ENCODE measurements at places on chromosomes 11 and 22.

DNA sequence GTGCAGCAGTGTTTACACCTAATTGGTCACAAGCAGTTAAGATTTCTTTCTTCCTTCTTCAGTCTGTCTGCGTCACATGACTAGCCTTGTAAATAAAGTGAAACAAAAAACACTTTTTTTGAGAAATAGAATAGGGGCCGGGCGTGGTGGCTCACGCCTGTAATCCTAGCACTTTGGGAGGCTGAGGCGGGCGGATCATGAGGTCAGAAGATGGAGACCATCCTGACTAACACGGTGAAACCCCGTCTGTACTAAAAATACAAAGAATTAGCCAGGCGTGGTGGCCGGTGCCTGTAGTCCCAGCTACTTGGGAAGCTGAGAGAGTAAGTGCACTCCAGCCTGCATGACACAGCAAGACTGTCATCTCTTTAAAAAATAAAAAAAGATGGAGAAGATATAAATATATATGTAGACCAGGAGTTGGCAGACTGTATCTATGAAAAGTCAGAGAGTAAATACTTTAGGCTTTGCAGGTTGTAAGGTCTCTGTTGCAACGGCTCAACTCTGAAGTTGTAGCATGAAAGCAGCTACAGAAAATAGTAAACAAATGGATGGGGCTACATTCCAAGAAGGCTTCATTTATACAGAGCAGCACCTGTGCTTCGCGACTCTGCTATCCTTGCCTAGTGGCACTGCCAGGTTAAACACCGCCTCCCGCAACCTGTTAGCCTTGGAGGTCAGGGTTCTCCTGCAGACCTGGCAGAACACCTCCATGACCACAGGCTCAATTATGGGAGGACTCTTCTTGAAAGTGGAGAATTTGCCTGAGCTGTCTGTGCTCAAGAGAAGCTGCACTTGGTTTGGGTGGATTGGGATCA, 55.9 kb downstream of the PPP6R2 start:
- no peak for DNase-seq

GRCh38 chr22:39254789-39255298, 10.1 kb upstream of the PDGFB start:
- no peak for DNase-seq

DNA sequence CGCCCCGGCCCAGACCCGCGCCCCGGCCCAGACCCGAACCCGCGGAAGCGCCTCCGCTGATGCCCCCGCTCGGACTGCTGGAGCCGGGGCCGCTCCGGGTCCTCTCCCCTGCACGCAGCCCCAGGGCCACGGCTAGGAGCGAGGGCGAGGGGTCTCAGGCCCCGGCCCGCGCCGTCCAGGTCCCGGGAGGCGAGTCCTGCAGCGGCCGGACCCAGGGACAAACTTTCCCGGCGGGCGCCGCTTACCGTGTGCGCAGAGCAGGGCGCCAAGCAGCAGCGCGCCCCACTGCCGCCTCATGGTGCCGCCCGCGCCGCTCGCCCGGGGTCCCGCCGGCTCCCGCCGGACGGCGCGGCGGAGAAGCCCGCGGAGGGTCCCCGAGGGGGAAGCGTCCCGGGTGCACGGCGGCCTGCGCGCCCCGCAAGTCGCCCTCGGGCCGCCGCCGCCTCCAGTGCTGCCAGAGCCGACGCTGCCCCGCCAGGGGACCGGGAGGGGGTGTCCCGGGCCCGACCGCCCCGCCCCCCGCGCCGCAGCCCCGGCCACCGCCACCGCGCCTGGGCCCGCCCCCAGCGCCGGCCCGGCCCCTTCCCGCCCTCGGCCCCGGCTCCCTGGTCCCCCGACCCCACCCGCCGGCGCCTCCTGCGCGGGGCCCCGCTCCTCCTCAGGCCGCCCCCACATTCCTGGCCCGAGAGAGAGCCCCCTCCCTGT, at the start of gene LRP4:
TSS of gene LRP4 (minus strand) at position 468 of the 705 bp plus-strand sequence. CDS start at position 297, 171 bp downstream.
- no peak for DNase-seq

DNA sequence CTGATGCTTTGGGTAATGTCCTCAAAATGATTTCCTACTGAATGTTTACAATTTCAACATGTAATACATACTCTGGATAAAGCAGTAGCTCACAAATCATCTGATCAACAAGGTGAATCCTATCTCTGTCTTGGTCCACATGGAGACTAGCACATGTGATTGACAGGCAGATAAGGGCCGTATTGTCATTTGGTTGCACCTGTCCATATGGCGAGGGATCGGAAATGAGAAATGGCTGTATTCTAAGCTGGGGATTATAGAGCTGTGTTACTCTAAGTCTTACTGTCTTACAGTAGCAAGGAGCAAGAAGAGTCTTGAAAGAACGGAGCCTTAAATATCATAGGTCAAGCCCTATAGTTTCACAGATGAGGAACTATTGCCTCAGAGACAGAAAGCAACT, 55.7 kb downstream of the APIP start:
- DNase-seq = no peak

- DNase-seq = peak; percentile 51
Measured at GRCh38 chr22:17191163-17191784, 28.0 kb downstream of the ADA2 start.

GRCh38 chr22:27474112-27474571, 327.4 kb downstream of the MN1 start:
- DNase-seq = no peak

GRCh38 chr22:43622886-43623285, 189.2 kb downstream of the EFCAB6 start:
- DNase-seq = no peak

- DNase-seq = no peak
Measured at GRCh38 chr11:124415356-124415923, 9.2 kb downstream of the OR8B4 start.

DNA sequence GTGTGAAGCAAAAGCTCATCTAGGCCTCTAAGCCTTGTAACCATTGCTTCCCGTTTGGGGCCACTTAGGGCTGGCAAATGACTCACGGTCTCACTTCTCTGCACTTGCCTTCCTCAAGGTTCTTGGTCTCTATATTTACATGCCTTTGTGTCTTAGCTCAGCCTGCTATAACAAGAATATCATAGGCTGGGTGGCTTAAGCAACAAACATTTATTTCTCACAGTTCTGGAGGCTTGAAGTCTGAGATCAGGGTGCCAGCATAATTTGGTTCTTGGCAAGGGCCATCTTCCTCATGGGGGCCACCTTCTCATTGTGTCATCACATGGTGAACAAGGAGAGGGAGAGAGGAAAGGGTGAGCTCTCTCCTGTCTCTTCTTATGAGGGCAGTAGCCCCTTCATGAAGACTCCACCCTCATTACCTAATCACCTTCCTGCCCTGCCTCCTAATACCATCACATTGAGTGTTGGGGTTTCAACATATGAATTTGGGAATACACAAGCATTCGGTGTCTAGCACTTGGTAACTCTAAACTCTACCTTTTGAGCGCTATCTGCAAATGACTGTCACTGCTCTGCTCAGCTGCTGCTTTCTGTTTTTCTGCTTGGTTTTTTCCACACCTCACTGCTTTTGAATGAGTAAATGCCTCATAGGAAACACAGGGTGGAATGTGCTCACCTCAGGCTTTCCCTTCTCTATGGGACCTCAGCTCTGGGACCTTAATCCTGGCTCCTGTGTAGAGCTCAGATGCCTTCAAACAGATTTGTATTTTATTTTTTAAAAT, 16.2 kb upstream of the ME3 start:
- peak; percentile 69 for DNase-seq

GRCh38 chr11:128195057-128195751, 392.2 kb downstream of the ETS1 start:
- DNase-seq = no peak

DNA sequence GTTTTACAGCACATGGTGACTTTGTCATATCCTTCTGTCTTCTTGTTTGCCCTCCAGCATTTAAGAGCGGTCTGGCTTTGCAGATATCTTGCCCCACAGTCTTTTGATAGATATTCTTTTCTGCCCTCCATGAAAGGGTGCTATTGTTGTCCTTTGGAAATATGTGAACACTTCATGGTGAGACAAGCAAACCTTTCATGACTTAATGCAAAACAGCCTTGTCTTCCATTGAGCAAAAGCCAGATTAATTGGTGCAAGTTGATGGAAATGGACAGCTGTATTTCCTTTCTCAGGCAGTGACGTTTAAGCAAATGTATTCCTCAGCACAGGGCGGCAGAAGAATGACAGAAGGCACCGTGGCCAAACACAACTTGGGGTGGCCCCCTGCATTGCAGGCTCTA, 4.4 kb downstream of the DCPS start:
- no peak for DNase-seq

DNA sequence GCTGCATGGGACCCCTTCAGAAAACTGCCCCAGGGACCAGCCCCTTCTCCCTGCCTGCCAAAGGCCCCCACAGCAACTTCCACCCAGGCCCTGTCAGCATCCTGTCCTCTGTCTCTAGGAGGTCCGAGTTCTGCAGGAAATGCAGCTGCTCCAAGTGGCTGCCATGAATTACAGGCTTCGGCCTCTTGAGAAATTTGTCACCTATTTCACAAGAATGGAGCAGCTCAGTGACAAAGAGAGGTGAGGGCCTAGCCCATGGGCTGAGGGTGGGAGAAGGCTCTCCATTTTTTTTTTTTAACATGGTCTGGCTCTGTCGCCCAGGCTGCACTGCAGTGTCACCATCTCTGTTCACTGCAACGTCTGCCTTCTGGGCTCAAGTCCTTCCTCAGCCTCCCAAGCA, 7.3 kb downstream of the RGL4 start:
- DNase-seq = no peak

DNA sequence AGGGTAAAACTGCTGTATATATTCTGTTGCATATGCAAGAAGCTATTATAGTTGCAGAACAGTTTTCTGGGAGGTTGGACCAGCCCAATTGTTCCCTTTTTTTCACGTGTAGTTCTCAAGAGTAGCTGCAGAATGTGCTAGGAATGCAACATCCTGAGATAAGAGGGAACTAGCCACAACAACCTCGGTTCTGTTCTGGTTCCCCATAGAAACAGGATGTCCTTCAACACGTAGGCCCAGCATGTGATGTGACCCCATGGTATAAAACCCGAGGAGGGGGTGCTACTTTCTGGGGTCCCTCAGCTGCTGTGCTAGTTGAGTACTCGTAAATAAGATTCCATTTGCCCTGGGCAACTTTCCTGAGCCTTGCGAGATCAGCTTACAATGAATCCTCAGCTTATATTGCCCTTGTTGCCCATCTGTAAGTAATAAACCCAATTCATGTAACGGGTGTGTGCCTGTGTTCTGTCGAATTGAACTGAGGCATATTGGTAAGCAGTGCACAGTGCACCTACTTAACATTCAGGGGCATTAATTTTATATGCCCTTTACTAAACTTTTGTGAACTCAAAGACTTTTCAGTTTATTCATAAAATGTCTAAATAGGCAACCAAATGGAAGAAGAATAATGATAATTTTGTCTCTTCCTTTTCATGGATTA, 23.0 kb upstream of the TRAF6 start:
- DNase-seq = no peak

- no peak for DNase-seq
Measured at GRCh38 chr11:129425214-129425613, 49.6 kb downstream of the BARX2 start.

- no peak for DNase-seq
Measured at GRCh38 chr22:31492151-31492550, 2.5 kb upstream of the EIF4ENIF1 start.

- peak; percentile 30 for DNase-seq
Measured at GRCh38 chr22:39471381-39472141, 14.7 kb downstream of the MGAT3 start.

DNA sequence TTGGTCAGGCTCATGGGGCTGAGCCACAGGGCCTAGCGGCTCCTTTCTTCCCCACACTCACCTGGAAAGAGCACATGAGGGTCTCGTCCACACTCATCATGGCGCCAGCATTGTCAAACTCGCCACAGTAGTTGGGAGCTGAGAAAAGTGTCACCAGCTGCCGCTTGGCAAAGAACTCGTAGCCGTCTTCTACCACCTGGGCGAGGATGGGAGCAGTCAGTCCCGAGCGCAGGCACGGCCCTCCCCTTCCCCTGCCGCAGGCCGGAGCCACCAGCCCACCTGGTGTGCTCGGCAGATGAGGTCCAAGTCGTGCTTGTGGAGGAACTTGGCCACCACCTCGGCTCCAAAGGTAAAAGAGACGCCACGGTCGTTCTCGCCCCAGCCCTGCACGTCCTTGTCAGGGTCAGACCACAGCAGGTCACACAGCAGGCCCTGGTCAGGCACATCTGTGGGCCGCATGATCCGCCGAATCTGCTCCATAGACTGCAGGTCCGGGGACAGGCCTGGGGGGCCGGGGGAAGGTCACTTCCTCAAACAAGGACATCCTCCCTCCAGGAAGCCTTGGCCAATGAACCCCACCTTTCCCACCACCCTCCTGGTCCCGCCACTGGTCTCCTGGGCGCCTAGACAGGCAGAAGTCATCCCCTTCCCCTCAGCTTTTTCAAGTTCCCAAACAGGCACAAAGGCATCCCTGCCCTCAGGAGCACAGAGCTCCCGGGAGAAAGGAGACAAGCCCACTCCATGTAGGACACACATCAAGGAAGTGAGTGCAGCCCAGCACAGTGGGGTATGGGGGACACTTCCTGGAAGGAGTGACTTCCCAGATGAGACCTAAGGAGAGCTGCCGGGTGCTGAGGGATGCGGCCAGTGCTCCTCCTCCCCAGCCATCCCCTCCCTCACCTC, 2.7 kb downstream of the PPP1CA start:
- no peak for DNase-seq

GRCh38 chr11:108914981-108915380, 250.1 kb downstream of the DDX10 start:
- DNase-seq = no peak

DNA sequence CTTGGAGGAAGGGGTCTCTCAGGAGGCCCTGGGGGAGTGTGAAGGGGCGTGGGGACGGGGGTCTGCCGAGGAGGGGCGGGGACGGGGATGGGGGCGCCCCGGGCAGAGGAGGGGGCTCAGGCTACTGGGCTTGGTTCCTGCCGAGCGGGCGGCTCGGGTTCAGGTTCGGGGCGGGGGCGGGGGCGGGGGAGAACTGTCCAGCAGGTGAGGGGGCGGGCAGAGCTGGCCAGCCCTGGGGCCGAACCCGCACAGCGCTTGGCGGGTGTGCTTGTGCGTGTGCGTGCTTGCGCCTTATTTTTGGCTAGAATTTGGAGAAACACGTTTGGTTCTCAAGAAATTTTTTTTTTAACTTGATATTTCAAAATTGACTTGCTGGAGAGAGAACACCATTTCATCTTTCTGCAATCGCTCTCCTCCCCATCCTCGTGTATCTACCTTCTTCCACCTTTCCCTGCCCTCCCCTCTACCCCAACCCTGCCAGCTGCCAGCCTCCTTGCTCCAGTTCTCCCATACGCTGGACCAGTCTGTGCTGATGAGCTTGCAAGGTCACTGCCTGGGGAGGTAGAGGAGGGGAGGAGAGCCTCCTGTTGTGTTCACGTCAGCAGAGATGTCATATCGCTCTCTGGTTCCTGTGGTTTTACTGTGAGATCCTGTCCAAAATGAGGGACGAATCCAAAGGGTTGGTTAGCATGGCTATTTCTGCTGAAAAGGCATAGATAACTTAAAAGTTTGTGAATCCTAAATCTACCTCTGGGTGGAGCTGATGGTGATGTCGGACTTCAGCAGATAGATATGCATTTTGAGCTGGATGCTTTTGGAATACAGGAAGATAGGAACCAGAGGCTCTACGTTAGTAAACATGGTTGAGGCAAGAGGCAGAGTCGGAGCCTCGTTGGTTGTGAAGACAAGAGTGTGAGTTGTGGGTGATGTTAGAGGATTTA, 668 bp downstream of the MADD start:
- no peak for DNase-seq

GRCh38 chr11:69010361-69010891, 2.6 kb downstream of the MRGPRF start:
- DNase-seq = no peak

All from BJ (cell line).